Fibroblast of skin of right quadriceps (primary cell): ENCODE measurements at places on chromosomes 2 and 18.

- peak; percentile 55 for DNase-seq
These were observed 16.7 kb downstream of the CPSF3 start for GRCh38 chr2:9440058-9440727.

GRCh38 chr2:11528228-11528627, 5.6 kb upstream of the GREB1 start:
- no peak for DNase-seq

GRCh38 chr18:12011199-12011956, 30.1 kb downstream of the IMPA2 start:
- no peak for DNase-seq

GRCh38 chr2:25618676-25619075, 54.7 kb downstream of the DTNB start:
- DNase-seq, result peak; percentile 61

- no peak for DNase-seq
These were observed 31.5 kb upstream of the CAB39 start for GRCh38 chr2:230681171-230681545.

GRCh38 chr2:239640676-239641578, 240.1 kb upstream of the HDAC4 start:
- DNase-seq, result no peak

GRCh38 chr2:184834699-184835397, 236.5 kb downstream of the ZNF804A start:
- peak; percentile 4 for DNase-seq

GRCh38 chr18:42475157-42475556, 520.1 kb downstream of the PIK3C3 start:
- DNase-seq, result no peak

DNA sequence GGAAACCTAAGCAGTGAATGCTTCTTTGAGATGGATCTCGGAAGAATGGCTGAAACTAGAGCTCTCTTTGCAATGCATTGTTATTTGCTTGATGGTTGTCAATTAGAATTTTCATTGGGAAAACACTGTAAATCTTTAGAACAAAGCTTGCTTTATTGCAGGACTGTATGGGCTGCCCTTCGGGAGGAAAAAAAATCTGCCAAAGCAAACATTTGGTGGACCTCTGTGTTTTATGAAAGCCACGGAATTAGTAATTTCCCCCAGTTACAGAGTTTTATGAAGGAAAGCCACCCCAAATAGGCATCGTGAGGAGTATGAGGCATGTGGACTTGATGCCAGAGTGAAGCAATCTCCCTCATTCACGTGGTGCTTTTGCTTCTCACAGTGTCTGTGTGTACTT, 33.5 kb downstream of the RHBDD1 start:
- DNase-seq, result no peak

DNA sequence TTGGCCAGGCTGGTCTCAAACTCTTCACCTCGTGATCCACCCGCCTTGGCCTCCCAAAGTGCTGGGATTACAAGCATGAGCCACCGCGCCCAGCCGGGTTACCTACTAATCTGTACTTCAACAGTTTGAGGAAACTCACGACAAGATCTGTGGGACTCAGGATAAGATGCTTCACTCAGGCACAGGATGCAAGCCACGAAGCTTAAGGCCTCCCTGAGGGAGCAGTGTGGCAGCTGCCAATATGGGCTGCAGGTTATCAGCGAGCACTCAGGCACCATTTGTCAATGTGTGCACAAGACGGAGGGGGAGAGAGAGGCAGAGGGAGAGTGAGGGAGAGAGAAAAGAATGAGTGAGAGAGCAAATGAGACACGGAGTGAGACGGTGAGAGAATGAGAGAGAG, 173.6 kb upstream of the RAB6C start:
- no peak for DNase-seq

- no peak for DNase-seq
These were observed 19.5 kb downstream of the RALBP1 start for GRCh38 chr18:9494778-9495331.

GRCh38 chr2:179936654-179937053, 70.4 kb downstream of the CWC22 start:
- DNase-seq, result peak; percentile 6

DNA sequence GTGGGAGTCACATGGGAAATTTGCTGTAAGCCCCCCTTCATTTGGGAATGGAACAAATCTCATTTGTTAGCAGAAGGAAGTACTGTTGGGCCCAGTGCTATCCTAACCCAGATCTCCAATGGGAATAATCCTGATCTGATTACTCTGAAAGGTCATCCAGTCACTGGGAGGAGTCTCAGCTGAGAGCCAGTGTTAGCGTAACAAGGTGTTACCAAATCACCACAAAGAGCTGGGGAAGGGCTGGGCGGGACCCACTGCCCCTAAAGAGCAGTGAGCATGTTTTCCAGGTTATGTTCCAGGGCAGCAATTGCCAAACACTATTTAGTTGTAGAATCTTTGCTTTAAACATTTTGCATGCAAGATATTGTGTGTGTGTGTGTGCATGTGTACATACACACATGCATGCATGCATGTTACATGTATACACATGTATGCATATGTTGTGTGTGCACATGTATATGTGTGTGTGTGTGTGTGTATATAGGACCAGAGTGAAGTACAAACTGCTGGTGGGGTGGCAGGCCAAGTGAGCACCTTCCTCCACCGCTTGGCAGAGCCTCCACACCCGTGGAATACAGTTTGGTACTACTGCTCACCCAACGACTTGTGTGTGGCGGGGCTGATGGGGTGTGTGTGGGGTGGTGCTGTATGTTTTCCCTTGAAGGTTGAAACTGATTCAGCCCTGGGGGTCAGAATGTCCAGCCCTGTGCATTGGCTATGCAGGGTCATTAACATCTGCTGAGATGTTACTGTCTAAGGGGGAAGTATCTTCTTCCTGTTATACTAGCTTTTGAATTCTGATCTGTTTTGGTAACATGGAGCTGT, 15.2 kb downstream of the INPP5D start:
- DNase-seq, result no peak

DNA sequence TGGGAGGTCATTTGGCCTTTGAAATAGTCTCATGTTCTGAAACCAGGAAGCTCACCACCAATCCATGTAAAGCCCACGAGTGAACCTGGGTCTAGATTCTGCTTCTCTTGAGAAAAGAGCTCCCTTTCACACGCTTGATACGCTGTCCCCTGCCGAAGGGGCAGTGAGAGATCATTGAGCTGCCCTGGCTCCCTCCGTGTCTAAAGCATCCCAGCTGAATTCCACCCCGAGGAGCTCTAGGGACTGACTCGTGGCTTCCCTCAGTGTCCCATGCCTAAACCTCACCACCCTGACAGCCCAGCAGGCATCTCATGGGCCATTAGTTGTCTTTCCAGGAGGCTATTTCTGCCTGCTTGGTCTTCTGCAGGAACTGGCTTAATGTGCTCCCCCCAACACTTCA, 68.6 kb downstream of the COL6A3 start:
- no peak for DNase-seq

DNA sequence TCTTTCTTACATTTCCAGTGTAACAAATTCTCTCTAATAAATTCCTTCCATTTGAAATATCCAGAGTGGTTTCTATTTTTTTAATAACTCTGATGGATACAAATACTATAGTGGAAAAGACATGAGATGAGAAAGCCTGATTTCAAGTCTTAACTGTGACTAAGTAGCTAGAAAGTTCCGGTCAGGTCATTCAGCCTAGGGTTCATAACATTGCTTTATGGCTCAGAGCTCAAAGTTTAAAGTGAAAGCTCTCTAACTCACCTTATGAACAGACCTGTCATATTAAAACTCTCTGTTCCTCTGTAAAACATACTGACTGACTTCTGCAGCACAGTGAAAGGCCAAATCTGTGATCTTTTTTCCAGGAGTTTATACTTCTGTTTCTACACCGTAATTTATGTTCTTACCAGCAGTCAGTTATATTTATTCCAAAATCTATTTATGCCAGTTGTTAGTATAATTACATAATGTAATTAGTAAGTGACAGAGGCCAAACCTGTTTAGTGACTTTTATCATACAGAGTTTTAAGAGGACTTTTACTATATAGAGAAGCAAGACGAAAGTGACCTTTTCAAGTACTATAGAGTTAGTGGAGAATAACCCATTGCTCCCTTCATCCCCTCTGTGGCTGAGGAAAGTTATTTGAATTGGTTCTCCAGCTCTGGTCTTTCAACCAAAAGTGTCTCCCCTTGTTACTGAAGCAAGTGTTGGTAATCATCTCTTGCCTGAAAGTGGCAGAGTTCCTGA, 118.8 kb upstream of the PDE1A start:
- DNase-seq, result no peak

GRCh38 chr2:170455617-170456426, 259.3 kb upstream of the SP5 start:
- DNase-seq, result peak; percentile 25

DNA sequence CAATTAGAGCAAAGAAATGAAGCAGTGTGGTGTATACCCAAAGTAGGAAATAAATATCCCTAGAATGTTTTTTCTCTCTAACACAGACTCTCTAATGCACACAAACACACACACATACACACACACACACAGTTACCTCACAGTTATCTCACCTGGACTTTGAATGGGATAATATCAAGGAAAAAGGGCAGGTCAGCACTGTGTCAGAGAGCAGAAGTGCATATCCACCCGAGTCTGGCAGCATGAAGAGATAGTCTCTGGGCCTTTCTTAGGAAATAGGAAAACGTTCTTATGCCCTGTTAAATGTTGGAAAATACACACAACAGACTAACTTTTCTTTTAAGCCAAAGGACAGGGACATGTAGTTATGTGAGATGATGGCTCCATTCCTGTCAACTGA, 162.0 kb downstream of the COL6A3 start:
- no peak for DNase-seq

DNA sequence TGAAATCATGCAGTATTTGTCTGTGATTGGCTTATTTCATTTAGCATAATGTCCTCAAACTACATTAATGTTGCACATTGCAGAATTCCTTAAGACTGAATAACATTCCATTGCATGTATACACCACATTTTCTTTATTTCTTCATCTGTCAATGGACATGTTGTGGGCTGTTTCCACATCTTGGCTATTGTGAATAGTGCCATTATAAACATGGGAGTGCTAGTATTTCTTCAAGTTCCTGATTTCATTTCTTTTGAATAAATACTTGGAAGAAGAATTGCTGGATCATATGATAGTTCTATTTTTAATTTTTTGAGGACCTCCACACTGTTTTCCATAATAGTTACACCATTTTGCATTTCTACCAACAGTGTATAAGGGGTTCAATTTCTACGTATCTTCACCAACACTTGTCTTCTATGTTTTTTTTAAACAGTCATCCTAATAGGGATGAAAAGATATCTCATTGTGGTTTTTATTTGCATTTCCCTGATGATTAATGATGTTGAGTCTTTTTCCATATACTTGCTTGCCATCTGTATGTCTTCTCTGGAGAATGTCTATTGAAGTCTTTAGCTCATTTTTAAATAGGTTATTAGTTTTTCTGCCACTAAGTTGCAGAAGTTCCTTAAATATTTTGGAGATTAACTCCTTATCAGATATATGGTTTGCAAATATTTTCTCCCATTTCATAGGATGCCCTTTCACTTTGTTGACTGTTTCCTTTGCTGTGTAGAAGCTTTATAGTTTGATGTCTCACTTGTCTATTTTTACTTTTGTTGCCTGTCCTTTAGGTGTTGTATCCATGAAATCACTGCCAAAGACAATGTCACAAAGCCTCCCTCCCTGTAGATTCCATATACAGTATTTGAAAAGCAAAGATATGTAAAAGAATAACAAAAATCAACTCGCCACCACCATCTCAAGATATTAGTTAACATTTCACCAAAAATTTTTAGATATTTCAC, 14.6 kb downstream of the FBXO11 start:
- peak; percentile 54 for DNase-seq

DNA sequence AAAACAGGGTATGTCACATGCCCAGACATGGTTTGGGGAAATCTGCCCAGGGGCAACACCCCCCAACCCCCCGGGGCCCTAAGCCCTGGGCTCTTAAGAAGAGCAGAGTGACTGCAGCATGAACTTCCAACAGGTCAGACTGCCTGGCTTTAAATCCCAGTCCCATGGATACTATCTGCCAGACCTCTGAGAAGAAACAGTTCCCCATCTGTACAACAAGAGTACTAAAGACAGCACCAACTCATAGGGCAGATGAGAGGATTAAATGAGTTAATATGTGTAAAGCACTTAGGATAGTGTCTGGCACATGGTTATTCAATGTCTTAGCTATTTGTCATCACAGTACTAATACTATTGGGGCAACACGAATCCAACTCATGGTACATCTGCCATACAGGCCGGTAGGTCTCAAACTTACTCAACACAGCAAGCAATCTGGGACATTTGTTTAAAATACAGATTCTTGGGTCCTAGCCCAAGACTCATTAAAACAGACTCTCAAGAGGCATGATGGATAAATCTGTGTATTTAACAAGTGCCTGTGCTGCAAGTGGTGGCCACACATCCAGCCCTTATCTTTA, 23.4 kb downstream of the CDH2 start:
- no peak for DNase-seq

DNA sequence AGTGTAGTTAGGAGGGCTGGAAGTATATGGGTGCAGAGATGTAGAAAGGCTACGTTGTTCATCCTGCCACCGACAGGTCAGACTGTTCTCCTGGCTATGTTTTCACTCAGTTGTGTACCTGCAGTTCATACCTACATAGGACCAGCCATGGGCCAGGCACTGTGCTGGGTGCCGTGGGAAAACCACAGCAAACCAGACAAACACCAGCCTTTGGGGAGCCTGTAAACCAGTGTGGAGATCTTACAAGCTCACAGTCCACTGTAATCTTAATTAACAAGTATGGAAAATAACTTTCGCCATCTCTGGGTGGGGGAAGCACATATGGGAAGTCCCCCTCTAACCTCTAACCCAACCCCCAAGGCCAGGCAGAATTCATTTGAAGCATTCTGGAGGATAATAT, 12.7 kb downstream of the NCK2 start:
- DNase-seq, result no peak

GRCh38 chr2:62194558-62195420, 1.1 kb upstream of the B3GNT2 start:
- no peak for DNase-seq

GRCh38 chr2:175852879-175853615, 149.0 kb downstream of the LNPK start:
- no peak for DNase-seq

DNA sequence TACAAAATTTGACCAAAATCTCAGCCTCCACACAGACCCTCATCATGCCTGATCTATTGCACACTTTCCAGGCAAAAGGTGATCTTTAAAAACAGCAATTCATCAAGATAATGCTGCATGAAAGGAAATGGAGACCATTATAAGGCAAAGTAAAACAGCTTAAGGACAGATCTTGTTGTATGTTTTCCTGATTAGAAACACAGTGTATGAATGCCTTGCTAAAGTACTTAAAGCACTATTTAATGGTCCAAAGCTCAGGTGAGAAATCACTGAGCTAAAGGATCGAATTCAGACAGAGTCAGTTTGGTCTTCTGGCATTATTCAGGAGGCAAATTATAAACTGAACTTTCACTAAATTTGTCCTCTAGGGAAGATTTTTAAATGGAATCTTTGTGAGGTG, 18.7 kb upstream of the FTCDNL1 start:
- no peak for DNase-seq

- peak; percentile 97 for DNase-seq
These were observed 36.8 kb upstream of the IGFBP2 start for GRCh38 chr2:216596236-216596979.
